Stimulated activated CD4-positive, alpha-beta T cell treated with anti-CD3 and anti-CD28 coated beads, Interleukin-4, amount 100 ng/mL, for 1 hour (primary cell): ENCODE measurements at places on chromosomes 12 and 14.

GRCh38 chr12:40300490-40300889 lies 75.7 kb downstream of the LRRK2 start:
- DNase-seq = no peak

GRCh38 chr12:121079736-121080272 lies 40.8 kb upstream of the OASL start:
- no peak for DNase-seq

DNA sequence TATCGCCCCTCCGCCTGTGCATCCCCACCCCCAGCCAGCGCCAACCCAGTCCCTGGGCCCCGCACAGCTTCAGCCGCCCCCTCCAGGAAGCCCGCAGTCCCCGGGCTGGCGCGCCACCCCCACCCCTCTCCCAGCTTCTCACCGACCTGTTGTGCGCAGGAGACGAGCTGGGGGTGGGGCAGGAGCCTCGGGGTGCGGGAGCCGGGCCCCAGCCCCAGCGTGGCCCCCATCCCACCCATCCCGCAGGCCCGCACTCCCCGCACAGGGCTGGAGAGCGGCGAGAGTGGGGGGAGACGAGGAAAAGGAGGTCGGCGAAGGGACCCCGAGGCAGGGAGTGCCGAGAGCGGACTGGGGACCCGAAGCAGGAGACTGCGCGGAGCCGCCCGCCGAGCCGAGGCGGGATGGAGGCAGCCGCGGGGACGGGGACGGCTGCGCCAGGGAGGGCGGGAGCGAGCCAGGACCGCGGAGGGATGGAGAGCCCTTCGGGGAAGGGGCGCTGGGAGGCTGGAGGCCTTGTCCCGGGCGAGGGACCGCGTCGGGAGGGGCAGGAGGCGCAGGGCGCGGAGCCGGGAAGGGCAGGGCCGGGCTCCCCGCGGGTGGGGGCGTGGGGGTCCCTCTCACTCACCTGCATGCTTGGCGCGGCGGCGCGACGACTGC lies 498 bp downstream of the PIANP start:
- DNase-seq = peak; percentile 24

DNA sequence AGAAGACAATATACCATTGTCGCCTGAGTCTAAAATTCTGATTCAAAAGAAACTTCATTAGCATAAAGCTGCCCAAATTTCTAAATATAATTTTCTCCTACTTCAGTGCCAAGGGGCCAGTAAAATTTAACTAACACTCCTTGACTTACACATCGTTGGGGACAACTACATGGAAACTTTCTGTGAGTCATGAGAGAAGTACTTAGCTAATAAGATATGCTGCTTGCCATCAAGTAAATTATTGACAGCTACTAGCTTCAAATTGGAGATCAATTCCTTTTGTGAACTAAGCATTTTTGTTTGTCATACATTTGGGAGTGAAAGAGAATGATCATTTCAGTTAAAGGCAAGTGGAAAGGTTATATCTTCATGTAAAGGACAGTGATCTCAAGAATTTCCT lies 373.3 kb downstream of the MDGA2 start:
- DNase-seq = no peak

DNA sequence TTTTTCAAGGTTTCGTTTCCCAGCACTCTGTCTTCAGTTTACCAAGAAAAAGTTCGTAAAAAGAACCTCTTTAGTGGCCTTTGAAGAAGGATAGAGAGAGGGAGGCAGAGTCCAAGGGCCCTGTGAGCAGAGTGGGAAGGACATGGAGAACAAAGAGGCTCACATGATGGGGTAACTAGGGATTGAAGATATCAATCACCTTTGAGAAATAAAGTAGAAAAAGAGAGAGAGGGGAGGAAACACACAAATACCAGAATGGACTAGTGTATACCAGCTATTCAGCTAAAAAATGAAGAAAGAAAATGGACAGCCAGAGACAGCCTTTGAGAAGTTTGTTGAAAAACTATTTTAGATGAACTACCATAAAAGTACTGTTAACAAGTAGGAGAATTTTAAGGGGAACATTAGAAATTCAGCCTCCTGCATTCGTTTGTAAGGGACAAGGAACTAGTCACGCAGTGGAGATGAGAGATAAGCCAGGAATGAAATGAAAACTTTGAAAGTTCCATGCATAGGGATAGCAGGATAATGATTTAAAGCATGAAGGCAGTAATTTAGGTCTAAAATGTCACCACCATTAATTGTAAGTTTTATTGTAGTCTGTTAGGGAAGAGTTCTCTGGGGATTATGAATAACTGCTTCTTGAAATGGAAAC lies 82.1 kb downstream of the SPTSSA start:
- DNase-seq = no peak
